Lung microvascular endothelial cell (primary cell): ENCODE measurements at places on chromosomes 6 and 20. TPM values are rescaled to one million over a fixed set of nuclear protein-coding genes. Genes with fewer than 3 reads are reported as not detected.
A peak's percentile ranks its signal among the peaks of the same experiment; 100 is the strongest.

GSTA1 gene
- total RNA-seq, result not detected in 2 replicates

BHLHE23 gene
- not detected in 2 replicates for total RNA-seq

EYA4 gene
- 0.22 and 0.40 TPM in 2 replicates for total RNA-seq

DNA sequence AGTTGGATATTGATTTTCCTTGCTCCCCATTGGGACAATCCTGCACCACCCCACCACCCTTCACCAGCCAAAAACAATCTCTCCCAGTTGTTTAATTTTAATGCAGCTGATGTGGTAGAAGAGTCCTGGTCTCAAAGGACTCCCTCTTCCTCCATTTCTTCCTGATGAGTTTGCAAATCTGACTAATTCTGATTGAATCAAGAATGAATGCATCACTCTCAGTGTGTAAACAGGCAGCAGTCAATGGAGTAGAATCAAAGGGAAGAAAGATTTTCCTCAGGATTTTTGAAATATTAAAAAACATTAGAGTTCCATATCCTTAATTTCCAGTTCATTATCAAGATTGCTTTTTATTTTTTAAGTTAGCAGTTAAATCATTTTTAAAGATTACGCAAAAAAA, 54.0 kb downstream of the PLG start:
- DNase-seq, result no peak

DNA sequence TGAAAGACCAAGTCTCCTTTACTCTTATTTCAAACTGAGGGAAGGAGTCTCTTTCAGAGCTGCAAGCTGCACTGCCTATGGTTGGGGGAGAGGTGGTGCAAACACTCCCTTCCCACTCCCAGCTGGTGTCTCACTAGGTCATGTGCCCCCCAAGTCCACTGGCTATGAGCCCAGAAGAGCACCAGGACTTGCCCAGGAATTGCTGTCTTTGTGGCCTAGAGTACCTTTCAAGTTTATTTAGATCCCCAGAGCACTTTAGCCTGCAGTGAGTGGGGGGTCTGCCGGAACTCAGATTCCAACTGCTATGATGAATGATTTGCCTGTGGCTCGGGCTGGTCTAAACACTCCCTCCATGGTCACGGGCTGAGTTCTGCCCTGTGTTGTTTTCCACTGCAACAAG, 192.6 kb upstream of the CITED2 start:
- DNase-seq, result no peak

DNA sequence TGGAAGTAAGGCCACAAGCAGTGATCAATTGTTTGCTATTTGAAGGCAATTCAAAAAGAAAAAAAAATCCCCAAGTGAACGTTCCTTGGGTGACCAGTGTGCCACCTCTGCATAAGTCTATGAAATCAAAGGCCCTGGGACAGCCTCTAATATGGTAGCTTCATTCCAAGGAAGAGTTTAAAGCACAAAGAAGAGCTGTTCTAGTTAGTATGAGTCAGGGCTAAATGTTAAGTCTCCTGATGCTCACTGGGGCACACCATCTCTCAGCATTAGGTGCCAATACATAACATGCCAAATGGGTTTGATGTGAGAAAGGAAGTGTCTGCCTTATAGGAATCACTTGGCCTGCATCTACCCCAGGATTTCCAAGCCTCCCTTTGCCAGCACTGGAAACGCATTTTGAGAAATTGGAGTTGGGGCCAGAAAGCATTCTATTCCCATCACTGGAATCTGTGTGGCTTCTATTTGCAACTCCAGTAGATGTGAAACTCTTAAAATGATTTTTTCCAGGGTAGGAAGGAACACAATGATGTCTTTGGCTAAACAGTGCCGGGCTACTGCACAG, 13.0 kb downstream of the UNC5CL start:
- no peak for DNase-seq

- DNase-seq, result no peak
Observed at GRCh38 chr20:57680131-57680716, 29.6 kb downstream of the PMEPA1 start.

DNA sequence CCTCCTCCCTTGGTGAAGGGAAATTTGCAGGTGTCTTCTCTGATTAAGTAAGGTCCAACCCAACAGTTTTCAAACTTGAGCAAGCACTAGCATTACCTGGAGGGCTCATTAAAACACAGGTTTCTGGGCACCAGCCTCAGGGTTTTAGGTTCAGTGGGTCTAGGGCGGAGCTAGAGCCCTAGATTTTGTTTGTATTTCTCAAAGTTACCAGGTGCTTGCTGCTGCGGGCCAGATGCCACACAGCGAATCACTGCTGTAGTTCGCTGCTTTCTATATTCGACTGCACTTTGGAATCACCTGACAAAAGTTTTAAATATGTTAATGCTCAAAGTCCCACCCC, 869 bp downstream of the COL21A1 start:
- no peak for DNase-seq

GRCh38 chr6:103356531-103356930, 1503.2 kb downstream of the HACE1 start:
- DNase-seq, result no peak

GRCh38 chr6:160118620-160119229, 2.9 kb upstream of the SLC22A1 start:
- no peak for DNase-seq

DNA sequence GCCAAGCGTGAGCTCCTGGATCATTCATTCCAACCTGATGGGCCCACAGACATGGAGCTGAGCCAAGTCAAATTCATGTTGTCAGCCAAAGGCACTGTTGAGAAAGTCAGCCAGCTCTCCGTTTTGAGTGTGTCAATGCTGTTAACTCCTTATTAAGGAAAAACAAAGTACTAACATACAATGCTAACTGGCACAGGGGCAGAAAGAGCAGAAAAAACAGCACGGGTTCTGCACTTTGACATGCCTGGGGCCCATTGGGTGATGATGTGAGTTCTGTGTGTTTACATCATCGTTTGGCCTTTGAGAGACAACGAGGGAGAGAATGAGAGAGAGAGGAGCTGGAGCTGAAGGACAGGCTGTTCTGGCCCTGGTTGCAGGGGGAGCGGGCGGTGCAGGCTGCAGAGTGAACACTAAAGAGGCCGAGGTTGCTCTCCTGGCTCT, 85.9 kb downstream of the SMOC2 start:
- DNase-seq, result peak; percentile 66
